ENCODE measurements at places on chromosomes 13 and 19.

GRCh38 chr13:27551562-27551961, 68.8 kb downstream of the LNX2 start:
- no peak for DNase-seq

- DNase-seq: no peak
Observed at GRCh38 chr13:27054760-27055159, 116.9 kb downstream of the USP12 start.

GRCh38 chr19:53993448-53993847, 2.0 kb downstream of the CACNG6 start:
- no peak for DNase-seq

DNA sequence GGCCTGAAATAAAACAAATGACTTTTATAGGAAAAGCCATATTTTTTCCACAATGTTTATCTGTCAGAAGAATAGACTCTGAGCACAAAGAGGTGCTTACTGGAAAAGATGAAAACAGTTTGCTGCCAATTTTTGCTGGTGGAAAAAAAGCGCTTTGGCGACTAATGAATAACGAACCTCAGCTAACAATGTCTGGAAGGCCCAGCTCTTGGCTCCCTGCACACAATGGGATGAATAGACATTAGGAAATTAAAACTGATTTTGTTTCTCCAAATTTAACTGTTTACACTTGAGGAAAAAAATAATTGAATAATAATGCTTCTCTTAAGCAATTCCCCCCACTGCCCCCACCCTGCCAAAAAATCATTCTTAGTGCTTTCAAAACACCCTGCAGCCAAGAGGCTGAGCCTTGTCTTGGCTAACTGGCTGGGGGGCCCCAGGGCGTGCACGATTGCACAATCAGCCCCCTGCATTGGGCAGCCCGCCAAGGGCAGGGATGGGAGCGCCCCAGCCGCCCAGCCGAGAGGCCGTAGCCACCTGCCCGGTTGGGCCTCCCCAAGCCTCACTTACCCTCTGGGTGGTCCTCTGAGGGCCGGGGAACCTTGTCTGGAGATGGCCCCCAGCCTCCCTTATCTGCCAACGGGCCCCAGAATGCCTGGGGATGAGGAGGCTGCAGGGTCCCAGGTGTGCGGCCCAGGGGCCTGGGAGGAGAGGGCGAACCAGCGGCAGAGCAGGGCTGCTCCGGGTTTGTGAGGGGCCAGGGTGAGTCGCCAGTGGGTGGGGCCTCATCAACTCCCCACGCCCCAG, 16.8 kb downstream of the CEBPG start:
- no peak for DNase-seq

GRCh38 chr13:75417012-75417384, 65.0 kb downstream of the TBC1D4 start:
- DNase-seq: no peak

DNA sequence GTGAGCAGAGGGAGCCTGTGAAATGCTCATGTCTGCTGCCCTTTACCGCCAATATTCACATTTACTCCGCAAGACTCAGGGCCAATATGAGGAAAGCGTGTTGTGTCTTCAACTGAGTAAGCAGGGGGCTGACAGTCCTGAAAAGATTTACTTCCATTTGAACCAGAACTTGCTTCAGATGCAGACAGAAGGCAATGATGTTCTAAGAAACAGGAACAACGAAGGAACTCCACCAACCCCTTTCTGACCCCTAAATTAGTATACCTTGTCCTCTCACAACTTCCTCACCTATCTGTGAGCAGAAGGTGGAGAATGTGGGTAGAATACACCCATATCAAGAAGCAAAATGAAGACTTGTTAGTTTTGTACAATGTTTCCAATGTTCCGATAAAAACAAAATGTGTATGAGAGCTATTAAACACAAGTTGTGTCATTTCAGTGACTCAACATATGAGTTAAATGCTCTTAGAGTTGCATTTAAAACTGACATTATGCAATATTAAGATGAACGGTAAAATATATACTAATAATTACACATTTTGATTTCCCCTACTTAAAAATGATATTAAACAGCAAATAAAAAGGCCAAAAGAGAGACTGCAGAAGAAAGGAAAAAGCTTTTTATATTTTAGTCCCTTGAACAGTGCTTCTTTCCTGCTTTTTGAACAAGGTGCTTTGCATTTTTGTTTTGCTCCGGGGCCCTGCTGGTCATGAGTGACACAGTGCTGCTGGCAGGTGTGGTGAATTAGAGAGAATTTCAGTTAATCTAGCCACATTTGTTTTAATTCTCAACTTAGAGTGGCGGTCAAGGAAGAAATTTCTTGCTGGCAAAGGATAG, 16.0 kb downstream of the TMEM272 start:
- no peak for DNase-seq

- no peak for DNase-seq
Observed at GRCh38 chr13:48594096-48594815, 59.5 kb upstream of the CYSLTR2 start.

GRCh38 chr13:40026741-40027140, 371.3 kb downstream of the COG6 start:
- no peak for DNase-seq

DNA sequence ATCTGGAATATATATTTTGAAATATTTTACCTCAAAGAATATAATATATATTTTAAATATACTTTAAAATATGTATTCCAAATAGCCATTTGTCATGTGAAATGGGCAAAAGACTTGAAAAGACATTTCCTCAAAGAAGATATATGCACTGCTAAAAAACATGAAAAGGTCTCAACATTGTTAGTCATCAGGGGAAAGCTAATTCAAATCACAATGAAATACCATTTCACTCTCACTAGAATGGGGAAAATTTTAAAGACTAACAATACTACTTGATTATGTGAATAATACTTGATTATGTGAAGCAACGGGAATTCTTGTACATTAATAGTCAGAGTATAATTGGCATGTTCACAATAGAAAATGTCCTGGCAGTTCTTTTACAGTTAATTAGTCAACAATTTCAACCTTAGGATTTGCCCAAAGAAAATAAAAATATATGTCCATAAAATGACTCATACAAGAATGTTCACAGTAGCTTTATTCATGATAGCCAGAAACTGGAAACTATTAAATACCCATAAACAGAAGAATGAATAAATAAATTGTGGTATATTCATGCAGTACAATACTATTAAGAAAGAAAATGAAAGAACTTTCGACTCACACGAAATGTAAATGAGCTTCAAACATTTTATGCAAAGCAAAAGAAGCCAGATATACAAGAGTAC, 6.8 kb upstream of the KBTBD6 start:
- no peak for DNase-seq

DNA sequence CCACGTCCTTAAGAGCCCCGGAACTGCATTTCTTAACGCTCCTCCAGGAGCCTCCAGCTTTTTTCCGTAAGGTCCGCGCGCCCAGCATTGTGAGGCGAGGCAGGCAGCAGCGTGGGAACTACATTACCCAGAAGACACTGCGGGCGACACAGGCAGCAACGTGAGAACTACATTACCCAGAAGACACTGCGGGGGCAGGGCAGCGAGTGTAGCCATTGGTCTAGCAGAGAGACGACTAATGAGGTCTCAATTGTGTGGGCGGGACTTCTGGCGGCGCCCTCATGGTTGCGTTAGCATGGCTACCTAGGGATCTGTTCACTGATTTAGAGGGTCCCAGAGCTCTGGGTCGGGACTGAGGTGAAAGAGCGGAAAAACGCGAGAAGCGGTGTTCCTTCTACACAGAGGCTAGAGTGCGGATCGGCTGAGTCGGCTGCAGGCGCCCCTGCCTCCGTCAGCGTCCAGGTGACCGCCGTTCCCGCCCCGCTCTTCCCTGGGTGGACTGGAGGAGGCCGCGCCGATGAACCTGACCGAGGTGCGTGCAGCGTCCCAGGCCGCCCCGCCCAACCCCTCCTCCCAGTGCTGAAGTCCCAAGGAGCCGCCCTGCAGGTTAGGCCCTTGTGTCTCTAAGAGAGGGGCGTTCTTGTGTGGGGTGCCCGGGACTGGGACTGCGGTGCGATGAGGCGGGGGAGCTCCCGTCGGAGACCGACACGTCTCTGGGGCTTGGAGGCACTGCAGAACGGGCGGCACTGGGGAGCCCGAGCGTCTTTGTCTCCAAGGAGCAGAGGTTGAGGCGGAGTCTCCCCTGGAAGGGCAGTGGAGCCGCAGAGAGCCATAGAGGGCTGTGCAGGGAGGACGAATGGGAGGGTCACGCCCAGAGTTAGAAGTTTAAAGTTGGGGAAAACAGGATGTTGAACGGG, at the start of gene ZNF749:
TSS of gene ZNF749 (plus strand) at position 264 of the 917 bp plus-strand sequence. CDS start at position 518, 254 bp downstream.
- DNase-seq: peak; percentile 98

GRCh38 chr13:95023405-95023804, 277.8 kb downstream of the ABCC4 start:
- DNase-seq: no peak

GRCh38 chr13:24605923-24606372, 74.3 kb upstream of the ATP12A start:
- peak; percentile 34 for DNase-seq

GRCh38 chr13:51961493-51962403, 49.5 kb downstream of the ATP7B start:
- no peak for DNase-seq

DNA sequence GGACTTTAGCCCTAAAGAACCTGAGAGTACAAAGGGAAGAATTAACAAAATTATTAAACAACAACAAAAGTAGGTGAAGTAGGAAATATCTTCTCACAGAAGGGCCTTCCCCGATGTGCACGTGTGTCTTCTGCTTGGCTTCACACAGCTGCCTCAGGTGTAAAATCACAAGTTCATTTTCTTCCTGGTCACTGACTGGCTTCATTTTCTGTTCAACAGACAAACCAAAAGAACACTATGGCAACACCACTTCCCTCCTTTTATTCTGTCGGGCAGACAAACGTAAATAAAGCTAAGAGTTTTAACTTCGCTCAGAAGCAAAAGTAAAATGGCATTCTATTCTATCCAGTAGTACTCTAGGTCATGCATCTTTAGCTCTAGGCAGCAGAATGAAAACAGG, 140.9 kb downstream of the TBC1D4 start:
- DNase-seq: no peak

Measured in fibroblast of skin of back (primary cell).